T-helper 17 cell (primary cell): ENCODE measurements at places on chromosomes 13 and 19.

- DNase-seq, result no peak
Observed at GRCh38 chr13:46642254-46642653, 89.3 kb downstream of the LRCH1 start.

DNA sequence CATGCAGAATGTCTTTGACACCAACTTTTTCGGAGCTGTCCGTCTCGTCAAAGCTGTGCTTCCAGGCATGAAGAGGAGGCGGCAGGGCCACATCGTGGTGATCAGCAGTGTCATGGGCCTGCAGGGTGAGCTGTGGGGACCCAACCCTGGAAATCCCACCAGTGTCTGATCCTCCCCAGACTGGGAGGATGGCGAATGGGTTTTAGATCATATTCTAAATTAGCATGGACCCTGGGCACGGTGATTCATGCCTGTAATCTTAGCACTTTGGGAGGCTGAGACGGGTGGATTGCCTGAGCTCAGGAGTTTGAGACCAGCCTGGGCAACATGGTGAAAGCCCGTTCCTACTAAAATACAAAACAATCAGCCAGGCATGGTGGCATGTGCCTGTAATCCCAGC is 5.5 kb downstream of the RDH8 start:
- no peak for DNase-seq

DNA sequence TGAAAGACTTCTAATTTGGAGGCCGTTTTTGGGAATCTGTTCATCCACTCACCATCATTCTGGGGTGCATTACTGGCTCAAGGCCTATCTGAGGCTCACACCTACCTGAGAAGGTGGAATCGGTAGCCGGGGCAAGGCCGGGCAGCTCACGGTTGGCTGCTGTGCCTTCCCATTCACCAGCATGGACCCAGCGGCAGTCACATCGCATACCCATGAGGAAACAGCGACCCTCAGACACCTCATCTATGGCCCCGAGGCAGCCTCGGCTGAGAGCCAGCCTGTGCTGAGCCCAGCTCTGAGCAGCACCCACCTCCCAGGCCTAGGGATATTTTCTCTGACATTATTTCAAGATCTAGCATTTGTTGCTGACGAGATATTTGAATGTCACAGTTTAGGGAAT is 130.5 kb downstream of the ATP11A start:
- DNase-seq, result no peak

DNA sequence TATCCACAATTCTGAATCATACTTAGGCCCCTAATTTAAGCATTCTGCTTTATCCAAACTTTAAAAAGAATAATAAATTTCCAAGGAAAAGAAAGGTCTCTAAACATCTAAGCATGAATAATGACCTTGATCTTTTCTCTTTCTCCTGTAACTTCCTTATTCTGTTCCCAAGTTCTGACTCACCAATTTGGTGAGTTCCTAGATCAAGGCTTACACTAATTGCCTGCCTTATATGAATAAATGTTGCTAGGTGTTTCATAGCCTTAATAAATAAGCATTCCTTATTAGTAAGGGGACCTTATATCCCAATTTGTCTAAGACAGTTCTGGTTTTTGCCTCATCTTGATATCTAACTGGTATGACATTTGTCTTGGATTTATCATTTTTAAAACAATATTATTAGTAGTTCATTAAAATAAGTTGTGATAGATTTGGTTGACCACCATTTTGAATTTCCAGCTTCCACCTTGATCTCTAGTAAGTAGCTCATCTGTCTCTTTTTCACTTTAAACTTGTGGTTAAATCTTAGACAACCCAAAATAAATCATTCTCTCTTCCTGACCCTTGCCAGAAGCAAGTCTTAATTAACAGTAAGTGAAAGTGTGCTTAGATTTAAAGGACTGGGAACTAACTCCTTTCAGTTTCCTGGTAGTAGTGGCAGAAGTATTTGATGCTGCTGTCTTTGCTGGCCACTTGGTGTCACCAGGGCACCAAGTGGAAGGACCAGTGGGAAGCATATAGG is 121.2 kb upstream of the MLNR start:
- no peak for DNase-seq

DNA sequence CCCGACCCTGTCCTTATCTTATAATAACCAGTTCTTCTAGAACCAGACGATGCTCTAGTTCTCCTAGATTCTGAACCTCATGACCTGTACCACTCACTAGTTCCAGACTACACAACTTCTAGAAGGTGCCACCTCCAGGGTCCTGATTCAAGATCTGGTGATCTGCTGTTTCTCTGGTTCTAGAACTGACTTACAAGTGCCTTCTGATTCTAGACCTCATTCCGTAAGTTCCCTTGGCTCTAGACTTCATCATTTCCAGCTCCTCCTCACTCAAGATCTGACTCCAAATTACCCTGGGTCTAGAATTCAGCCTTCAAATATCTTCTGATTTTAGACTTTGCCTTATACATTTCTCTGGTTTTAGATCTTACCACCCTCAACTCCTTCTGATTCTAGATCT is 5.0 kb upstream of the PPP5C start:
- no peak for DNase-seq
